MCF 10A (cell line): ENCODE measurements at places on chromosomes 5 and 9.

- peak; percentile 88 for DNase-seq
These were observed 335.8 kb upstream of the DAB2 start for GRCh38 chr5:39760385-39761198.

DNA sequence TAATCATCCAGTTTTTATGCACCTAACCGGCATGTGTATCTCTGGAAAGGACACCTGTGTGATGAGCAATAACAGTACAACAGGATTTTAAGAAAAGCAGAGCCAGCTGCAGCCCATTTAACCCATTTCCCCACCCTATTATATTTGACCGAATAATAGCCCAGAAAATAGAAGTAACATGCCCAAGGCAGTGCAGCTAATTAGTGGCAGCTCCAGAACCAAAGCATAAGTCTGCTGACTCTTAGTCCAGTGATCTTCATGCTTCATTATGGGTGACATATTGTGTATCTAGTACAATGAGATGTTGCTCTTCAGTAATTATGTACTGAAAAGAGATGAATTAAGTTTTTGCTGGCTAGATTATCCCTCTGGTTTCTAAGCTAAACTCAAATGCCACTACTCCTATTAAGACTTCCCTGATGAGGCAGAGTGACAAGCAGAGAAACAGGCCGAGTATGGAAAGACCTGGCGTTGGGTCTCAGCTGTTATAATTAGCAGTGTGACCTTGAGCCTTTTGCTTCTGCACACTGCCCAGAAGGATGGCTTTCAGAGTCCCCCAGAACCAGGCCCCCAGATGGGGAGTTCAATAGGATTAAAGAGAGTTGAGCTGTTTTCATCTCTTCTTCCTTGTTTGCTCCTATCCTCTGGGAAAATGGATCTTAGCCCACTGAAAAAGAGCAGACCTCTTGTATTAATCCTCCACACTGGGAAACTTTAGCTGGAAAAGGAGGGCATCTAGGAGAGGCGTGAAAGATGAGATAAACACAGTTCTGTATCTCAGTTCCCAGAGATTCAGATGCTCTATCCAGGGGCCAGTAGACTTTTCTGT lies 10.8 kb upstream of the C1QTNF3 start:
- no peak for DNase-seq

GRCh38 chr5:89065919-89066318 lies 182.9 kb upstream of the MEF2C start:
- no peak for DNase-seq

DNA sequence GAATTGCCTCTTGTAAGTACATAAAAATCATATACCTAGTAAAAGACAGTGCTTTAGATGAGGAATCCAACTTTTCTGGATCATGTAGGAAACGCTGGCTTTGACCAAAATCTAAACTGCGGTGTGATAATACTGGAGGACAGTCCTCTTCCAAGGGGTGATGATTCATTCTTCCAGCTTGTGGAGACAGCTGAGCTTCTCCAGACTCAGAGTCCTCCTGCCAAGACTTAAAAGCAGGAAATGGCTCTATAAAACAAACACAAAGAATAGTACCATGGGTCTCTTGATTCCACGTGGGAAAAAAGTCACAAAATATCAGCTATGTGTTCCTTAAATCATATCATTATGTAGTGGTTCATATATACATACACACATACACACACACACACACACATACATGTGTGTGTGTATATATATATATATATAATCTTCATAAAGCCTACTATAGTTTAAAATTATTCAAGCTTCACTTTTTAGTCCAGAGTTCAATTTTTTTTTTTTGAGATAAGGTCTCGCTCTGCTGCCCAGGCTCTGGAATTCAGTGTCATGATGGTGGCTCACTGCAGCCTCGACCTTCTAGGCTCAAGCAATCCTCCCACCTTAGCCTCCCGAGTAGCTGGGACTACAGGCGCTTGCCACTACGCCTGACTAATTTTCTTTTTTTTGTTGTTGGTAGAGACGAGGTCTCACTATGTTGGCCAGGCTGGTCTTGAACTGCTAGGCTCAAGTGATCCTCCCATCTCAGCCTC lies 65.0 kb downstream of the PKD2L2 start:
- peak; percentile 85 for DNase-seq

DNA sequence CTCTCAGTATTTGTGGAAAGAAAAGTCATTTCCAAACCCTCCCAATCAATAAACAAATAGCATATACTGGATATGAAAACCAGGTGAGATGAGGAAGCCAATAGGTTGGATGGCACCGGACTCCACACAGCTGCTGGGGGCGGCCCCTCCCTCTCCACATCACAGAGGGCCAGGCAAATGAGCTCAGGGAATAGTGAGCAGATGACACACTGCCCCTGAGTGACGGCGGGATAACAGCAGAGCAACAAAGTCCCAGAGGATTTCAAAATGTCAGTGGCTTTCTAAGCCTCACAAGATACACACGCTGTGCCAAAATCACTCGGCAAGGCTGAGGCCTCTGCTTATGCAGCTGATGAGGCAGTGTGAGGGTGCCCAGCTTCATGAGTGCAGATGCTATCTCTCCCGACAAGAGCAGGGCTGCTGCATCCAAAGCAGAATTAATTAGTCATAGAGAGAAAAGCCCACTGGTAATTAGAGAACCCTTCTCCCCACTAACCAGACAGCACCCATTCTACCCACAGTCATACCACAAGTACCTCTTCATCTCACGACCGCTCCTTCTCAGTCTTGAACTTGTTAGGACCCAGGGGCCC lies 235.0 kb upstream of the NFIL3 start:
- no peak for DNase-seq

GRCh38 chr9:112774006-112774996 lies 23.7 kb downstream of the SNX30 start:
- peak; percentile 46 for DNase-seq

DNA sequence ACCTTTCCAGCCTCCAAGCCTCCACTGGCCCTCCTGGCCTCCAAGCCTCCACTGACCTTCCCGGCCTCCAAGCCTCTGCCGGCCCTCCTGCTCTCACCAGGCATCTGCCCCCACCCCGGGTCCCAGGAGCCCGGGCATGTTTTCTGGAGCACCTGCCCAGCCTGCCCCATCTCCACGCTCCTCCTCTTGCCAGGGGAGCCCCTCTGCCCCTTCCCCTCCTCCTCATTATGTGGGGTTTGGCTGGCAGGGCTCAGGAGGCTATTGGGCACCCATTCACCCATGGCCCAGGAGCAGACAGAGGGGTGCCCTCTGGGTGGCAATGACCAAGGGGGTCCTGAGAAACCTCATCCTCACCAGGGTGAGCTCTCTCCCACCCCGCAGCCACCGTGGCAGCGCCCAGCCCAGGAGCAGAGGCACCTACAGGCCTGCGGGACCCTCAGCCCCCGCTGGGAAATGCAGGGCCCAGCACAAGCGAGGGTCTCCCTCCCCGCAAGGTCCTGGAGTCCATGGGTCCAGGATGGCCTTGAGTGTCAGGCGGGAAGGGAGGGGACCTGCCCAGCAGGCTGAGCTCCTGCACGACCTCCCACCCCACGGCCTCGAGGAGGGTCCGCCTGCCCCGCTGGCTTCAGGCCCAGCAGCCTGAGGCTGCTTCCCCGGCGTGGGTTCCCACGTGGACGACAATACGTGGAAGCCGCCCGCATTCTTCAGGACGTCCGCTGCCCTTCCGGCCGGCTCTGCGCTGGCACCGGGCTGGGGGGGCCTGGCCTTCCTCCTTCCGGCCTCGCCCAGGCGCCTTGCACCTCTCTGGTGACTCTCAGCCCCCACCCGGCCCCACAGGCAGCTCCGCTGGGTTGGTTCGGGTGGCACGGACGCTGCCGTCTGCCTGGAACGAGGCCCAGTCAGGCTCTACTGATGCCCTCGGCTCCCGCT lies 51.4 kb upstream of the NRARP start:
- no peak for DNase-seq

- no peak for DNase-seq
These were observed 364 bp upstream of the SFXN1 start for GRCh38 chr5:175478008-175478383.

DNA sequence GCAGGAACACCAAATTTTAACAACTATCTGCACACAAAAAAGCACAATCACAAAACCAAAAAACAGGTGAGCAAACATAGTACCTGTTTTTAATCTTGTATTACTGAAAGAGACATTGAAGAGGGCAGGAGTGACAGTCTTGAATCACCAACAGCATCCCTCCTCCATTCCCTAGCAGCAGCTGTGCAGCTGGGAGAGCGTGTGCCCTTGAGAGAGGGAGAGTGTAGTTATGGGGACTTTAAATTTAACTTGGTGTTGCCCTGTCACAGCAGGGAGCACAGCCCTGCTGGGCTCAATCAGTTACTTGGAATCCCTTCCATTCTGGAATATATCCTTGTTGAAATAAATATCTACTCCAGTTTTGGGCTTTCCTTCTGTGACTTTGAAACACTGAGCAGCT lies 1938.7 kb upstream of the NUDT12 start:
- no peak for DNase-seq

- peak; percentile 34 for DNase-seq
These were observed 28.3 kb downstream of the UHRF2 start for GRCh38 chr9:6441269-6441668.

DNA sequence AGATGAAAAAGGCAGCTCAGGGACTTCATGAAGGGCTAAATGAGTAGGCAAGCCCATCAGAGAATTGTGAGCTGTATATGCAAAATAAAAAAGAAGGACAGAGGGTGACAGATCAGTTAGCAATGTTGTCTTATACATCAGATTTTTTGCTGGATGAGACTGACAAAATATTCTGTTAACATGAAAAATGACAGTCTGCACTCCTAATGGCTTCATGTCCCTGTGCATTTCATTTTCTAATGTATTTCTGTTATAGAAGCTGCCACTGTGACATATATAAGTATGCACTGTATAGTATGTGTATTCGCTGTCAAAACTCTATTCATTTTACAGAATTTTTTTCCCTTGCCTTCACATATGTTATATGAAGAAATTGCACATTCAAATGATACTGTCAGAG lies 559.5 kb downstream of the DMRTA1 start:
- no peak for DNase-seq

GRCh38 chr5:124229352-124229751 lies 517.1 kb downstream of the ZNF608 start:
- no peak for DNase-seq

DNA sequence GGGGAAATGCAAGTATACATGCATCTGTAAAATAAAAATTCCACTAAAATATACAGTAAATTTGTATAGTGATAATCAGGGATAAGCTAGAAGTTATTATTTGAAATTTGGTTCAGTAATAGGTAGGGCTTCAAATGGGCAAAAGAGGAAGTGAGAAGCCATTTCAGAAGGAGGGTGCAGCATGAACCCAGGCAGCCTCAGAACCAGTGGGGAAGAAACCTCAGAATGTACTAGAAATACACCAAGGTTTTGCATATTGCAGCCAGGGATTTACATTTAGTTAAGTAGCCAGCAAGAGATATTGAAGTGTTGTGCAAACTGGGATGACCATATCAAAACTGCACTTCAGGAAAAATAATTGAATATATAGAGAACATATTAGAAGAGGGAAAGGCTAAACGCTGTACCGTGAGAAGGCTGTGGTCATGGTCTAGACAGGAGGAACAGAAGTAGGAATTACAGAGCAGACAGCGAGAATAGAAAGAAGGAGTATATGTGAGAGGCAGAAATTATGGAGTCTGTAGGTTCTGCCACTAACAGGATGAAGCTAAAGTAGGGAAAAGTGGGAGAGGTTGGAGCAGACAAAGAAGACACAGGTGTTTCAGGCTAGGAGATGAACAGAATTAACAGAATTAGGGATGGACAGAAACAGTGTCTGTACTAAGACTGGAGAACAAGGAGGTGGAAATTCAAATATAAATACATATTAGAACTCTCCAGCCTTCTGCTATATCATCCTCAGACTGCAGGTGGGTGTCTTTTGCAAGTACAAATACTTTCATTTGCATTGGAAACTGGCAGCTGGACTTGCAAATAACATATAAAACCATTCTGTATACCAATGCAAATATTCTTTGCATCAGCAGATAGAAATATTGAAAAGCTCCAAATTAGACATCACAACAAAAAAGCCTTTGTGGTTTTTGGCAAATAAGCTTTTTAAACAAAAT lies 335.6 kb downstream of the ZNF608 start:
- DNase-seq: no peak
